Calu3 (cell line): ENCODE measurements at places on chromosomes 1 and 21. TPM values are rescaled to one million over a fixed set of nuclear protein-coding genes. Genes with fewer than 3 reads are reported as not detected.

GRCh38 chr1:187787736-187788135 is 959.0 kb downstream of the PLA2G4A start:
- no peak overlapping the region for H3K27ac ChIP-seq
- H3K4me3 ChIP-seq = no peak overlapping the region
- no peaks in the 10 kb centered on the region for H3K36me3 ChIP-seq
- DNase-seq = no peak

Gene MCOLN2
- 12.2 and 12.6 TPM in 2 replicates for total RNA-seq

GRCh38 chr1:30400507-30400906 is 322.9 kb downstream of the MATN1 start:
- H3K4me1 ChIP-seq = no peaks in the 10 kb centered on the region
- peaks cover 95% of the 10 kb centered on the region for H3K27me3 ChIP-seq
- DNase-seq = no peak
- H3K36me3 ChIP-seq = no peaks in the 10 kb centered on the region

Gene PLD5
- total RNA-seq = 0.44 and 2.4 TPM in 2 replicates

- H3K36me3 ChIP-seq = peaks cover 17% of the 10 kb centered on the region
- H3K27ac ChIP-seq = no peak overlapping the region
- H3K27me3 ChIP-seq = no peaks in the 10 kb centered on the region
- H3K4me1 ChIP-seq = no peaks in the 10 kb centered on the region
- no peak for DNase-seq
Measured at GRCh38 chr1:88825721-88826120, 65.6 kb downstream of the GTF2B start.

Gene AVPR1B
- not detected in 2 replicates for total RNA-seq

Gene TRIM46
- 1.1 and 1.8 TPM in 2 replicates for total RNA-seq

Gene TNFAIP8L2
- not detected in 2 replicates for total RNA-seq

GRCh38 chr1:46508757-46509156 is 19.1 kb downstream of the DMBX1 start:
- H3K36me3 ChIP-seq = no peaks in the 10 kb centered on the region
- H3K27me3 ChIP-seq = peaks cover under 1% of the 10 kb centered on the region
- no peak overlapping the region for H3K4me3 ChIP-seq
- H3K27ac ChIP-seq = no peak overlapping the region

DNA sequence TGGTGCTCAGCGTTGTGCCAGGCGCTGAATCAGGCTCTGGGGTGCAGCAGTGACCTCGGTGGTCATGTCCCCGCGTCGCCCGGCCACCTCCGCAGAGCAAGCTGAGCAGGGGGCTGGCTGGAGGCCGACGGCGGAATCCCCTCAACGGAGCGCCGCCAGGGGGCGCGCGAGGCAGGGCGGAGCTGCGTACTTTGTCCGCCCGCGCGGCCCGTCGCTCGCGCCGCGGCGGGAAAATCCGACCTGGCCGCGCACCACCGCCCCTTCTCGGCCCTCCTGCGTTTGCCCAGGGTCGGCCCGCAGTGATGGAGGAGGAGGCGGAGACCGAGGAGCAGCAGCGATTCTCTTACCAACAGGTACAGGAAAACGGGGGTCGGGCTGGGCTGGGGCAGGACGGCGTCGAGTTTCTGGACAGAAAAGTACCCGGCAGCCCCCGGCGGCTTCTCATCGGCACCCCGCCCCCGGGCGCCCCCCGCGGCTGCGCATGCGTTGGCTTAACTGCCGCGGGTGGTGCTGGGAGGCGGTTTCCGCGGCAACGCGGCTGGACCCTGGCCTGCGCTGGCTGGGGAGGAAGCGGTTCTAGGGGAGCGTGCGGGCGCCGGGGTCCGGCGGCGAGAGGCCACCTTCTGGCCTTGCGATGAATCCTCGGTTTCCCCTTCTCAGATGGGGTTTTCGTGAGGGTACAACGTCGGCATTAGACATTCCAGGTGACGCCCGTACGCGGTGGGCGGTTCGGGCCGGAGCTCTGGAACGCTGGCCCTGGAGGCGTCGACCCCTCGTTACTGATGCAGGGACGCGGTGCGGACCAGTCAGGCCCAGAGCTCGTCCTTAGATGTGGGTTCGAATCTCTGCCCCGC is at the start of gene CENPS:
Gene CENPS, plus strand, starts transcription at position 218 of the 854 bp plus-strand sequence. Its CDS starts 85 bp downstream, at position 303.
- peak within 1 kb of the TSS; percentile 94 for H3K4me3 ChIP-seq
- peak within 1 kb of the TSS; percentile 75 for H3K27ac ChIP-seq
- no peaks in the 10 kb centered on the region for H3K4me1 ChIP-seq
- peak; percentile 91 for DNase-seq
- peaks cover 17% of the 10 kb centered on the region for H3K36me3 ChIP-seq

- H3K4me3 ChIP-seq = no peak overlapping the region
- H3K27ac ChIP-seq = no peak overlapping the region
- no peaks in the 10 kb centered on the region for H3K36me3 ChIP-seq
- no peaks in the 10 kb centered on the region for H3K27me3 ChIP-seq
- peak; percentile 1 for DNase-seq
Measured at GRCh38 chr1:45275054-45275453, 51.6 kb upstream of the HPDL start.

Gene ATP13A2
- 33.4 and 37.6 TPM in 2 replicates for total RNA-seq

DNA sequence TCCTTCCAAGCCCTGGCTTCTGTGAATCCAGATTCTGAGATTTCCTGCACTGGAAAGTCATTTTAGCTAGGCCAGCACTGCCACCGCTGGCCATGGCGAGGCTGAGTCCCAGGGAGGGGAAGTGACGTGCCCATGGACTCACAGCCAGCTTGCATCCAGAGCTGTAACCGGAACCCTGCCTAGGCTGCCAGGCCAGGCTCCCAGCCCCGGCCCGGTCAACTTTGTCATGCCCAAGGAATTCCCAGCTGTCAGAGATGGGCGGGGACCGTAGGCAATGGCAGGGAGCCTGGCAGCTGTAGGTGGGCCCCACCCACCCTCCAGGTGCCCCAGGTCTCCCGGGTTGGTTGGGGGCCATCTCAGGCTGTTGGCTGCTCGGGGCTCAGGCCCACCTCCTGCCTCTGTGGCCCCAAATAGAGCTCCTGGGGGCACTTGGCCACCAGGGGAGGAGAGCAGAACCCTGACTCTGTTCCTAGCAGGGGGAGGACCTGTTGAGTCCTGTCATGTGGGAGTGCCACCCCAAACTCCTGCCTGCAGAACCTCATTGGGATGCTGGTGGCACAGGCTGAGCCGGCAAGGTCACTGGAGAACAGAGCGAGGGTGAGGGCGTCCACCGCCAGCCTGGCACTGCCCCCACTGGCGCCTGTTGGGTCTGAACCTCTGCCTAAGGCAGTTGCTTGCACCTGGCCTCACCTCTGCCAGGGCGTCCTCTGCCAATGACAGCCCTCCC is 57.8 kb downstream of the FOXO6 start:
- DNase-seq = peak; percentile 93
- H3K36me3 ChIP-seq = peaks cover 11% of the 10 kb centered on the region
- H3K27me3 ChIP-seq = peaks cover under 1% of the 10 kb centered on the region
- peaks cover 33% of the 10 kb centered on the region for H3K4me1 ChIP-seq

DNA sequence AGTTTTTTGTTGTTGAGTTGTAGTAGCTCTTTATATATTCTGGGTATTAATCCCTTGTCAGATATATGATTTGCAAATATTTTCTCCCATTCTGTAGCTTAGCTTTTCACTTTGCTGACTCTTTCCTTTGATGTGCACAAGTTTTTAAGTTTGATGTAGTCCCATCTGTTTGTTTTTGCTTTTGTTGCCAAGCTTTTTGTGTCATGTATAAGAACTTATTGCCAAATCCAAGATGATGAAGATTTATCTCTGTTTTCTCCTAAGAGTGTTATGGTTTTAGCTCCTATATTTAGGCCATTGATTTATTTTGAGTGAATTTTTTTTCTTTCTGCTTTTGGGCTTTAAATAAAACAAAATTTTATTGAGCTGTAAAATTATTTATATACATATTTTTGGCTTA is 52.1 kb upstream of the KRTAP19-8 start:
- no peaks in the 10 kb centered on the region for H3K4me1 ChIP-seq
- H3K27me3 ChIP-seq = peaks cover 17% of the 10 kb centered on the region
- H3K4me3 ChIP-seq = no peak overlapping the region
- no peak for DNase-seq

DNA sequence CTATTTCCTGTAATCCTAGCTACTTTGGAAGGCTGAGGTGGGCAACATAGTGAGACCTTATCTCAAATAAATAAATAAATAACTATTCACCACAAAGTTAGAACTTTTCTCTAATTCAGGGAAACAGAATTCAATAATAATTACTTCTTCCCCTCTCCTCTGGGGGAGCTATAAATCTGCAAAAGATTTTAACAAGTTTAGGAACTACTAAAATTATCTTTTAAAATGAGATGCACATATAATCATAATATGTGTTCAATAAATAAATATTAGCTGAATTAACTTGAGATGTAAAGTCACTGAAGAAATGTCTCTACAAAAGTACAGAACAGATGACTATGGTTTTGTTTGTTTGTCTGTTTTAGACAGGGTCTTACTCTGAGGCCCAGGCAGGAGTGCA is 14.1 kb downstream of the WDR47 start:
- no peaks in the 10 kb centered on the region for H3K36me3 ChIP-seq
- DNase-seq = no peak
- H3K4me1 ChIP-seq = no peaks in the 10 kb centered on the region
- no peak overlapping the region for H3K4me3 ChIP-seq
- no peak overlapping the region for H3K27ac ChIP-seq

Gene HSD3B2
- total RNA-seq = not detected in 2 replicates

GRCh38 chr1:42926235-42926878 is 32.3 kb downstream of the SLC2A1 start:
- no peak for DNase-seq
- no peaks in the 10 kb centered on the region for H3K27me3 ChIP-seq
- no peak overlapping the region for H3K4me3 ChIP-seq
- H3K27ac ChIP-seq = no peak overlapping the region
- H3K36me3 ChIP-seq = peaks cover 85% of the 10 kb centered on the region

Gene KRTAP21-2
- total RNA-seq = not detected in 2 replicates

Gene SLC45A3
- 27.5 and 29.1 TPM in 2 replicates for total RNA-seq

- peak overlapping the region; percentile 54 for H3K4me3 ChIP-seq
- peaks cover 28% of the 10 kb centered on the region for H3K4me1 ChIP-seq
- no peak overlapping the region for H3K27ac ChIP-seq
- no peak for DNase-seq
Measured at GRCh38 chr1:11691928-11692711, 610 bp downstream of the DRAXIN start.

DNA sequence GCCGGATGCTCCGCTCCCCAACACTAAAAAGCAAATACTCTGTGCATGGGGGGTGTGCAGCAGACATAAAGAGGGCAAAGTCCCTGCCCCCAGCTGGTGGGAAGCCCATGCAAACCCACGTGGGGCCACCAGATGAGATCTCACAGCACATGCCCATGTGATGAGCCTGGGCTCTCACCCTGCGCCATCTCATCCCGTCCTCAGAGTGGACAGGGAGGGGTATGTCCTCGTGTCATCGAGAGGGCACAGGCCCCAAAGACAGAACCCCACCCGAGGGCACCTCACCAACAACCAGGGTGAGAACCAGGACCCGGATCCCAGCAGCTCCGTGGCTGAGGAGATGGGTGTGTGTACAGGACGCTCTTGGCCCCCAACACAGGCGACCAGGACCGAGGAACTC is 25.1 kb upstream of the ARHGEF16 start:
- H3K27ac ChIP-seq = no peak overlapping the region
- no peak for DNase-seq
- H3K4me1 ChIP-seq = no peaks in the 10 kb centered on the region
- H3K27me3 ChIP-seq = peaks cover 62% of the 10 kb centered on the region
